Stimulated activated CD4-positive, alpha-beta T cell treated with anti-CD3 and anti-CD28 coated beads, Interleukin-15, amount 100 ng/mL, for 1 hour (primary cell): ENCODE measurements at places on chromosomes 4 and X.

GRCh38 chr4:25697516-25697915 is 41.9 kb downstream of the SLC34A2 start:
- no peak for DNase-seq

- DNase-seq: no peak
Observed at GRCh38 chrX:10169175-10169574, 12.4 kb downstream of the CLCN4 start.

- no peak for DNase-seq
Observed at GRCh38 chrX:103585411-103586313, at the start of gene TCEAL4. TSS of gene TCEAL4 (plus strand) at chrX:103585515. CDS start at chrX:103586676, 1,161 bp downstream.

DNA sequence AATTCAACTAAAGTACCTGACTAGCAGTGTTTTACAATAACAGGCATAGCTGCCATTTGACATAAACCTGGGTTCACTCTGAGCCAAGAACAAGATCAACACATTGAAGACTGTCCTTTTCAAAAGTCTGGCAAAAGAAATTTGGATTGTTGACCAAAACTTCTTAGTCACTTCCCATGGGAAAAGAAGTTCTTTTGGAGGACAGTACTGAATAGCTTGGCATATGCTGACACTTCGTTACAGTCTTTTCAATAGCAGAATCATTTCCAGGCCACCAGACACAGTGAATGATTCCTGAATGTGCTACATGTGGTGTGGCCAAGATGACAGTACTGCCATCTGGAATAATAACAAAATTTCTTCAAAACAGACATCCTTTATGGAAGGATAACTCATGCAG is 560.3 kb downstream of the GRID2 start:
- DNase-seq: no peak

DNA sequence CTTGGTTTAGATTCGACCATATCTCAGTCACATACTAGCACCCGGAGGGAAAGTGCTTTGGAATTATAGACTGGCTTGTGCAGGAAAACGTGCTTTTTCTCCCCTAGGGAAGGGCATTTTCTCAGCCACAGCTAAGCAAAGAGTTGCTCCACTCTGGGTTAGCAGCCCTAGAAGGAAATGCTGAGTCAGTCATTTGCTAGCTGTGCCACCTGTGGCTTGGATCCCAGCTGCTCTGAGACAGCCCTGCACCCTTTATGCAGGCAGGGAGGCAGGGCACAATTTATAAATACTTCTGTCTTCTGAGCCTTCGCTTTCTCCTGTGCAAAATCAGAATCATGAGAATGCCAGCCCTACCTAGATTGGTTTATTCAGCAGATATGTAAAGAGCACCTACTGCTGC is 1.3 kb upstream of the USP51 start:
- DNase-seq: no peak

- DNase-seq: no peak
Observed at GRCh38 chrX:20988118-20988517, 386.1 kb upstream of the CNKSR2 start.

GRCh38 chr4:55979562-55979961 is 30.8 kb downstream of the CEP135 start:
- DNase-seq: no peak

GRCh38 chr4:144363890-144364289 is 223.4 kb upstream of the GYPA start:
- no peak for DNase-seq

DNA sequence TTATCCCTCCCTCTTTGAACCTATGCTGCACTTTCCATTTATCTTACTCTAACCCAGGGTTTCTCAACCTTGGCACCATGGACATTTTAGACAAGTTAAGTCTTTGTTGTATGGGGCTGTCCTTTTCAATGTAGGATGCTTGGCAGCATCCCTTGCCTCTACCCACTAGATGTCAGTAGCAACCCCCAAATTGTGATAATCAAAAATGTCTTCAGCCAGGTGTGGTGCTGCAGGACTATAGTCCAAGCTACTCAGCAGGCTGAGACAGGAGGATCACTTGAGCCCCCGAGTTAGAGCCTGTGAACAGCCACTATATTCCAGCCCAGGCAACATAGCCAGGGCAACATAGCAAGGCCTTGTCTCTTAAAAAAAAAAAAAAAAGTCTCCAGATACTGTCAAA is 7.0 kb downstream of the LRCH2 start:
- no peak for DNase-seq

GRCh38 chr4:68683034-68683433 is 12.6 kb upstream of the UGT2B15 start:
- DNase-seq: no peak

DNA sequence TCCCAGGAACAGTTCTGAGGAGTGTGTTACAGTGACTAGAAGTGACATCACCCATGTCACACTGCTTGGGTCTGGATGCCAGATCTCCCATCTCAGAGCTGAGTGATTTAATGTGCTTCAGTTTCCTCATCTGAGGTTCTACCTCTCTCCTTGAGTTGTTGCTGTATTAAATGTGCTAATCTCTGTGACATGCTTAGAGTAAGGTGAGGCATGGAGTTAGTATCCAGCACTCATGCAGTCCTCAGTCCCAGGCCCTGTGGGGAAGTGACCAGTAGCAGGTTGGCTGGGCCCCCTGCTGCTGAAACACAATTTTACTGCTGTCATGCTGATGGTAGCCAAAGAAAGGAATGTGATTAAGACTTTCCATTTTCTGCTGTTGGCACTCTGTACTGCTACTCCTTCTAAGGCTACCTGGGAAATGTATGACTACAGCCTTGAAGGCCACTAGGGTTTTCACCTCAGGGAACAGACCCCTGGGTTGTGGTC is 639.6 kb downstream of the MID1IP1 start:
- no peak for DNase-seq

DNA sequence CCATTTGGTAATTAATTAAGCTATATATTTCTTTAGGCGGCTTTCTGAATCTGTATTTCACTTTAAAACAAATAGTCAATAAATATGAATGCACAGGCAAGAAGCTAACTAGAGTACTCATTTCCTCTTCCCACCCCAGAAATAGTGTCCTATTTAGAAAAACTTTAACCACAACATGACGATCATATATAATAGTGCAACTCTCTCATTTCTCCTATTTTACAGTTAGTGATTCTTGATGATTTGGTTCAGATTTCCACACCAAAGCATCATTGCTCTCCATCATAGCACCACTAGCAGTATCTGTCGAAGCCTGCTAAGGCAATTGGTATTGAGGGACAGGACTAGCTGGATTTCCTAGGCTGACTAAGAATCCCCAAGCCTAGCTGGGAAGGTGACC is 184.0 kb upstream of the GALNTL6 start:
- no peak for DNase-seq

GRCh38 chr4:80875642-80876041 is 154.9 kb upstream of the BMP3 start:
- no peak for DNase-seq

DNA sequence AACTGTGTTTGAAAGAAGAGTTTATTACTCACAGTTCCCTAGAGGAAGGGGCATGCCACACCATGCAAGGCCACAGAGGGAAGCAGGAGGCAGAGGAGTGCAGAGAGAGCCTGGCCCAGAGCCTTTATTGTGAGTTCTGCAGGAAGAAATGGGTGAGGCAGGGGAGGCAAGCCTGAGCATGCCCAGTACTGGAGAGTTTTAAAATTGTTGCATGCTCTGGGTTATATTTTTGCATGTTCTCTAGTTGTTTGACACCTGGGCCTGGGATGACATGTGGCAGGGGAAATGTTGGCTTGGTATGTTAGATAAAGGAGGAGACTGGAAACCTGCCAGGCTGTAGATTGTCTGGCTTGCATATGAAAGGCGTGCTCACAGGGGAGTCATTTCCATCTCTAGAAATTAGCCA is 19.7 kb upstream of the CRMP1 start:
- no peak for DNase-seq

GRCh38 chrX:100946299-100946927 is 17.7 kb upstream of the XKRX start:
- DNase-seq: no peak

DNA sequence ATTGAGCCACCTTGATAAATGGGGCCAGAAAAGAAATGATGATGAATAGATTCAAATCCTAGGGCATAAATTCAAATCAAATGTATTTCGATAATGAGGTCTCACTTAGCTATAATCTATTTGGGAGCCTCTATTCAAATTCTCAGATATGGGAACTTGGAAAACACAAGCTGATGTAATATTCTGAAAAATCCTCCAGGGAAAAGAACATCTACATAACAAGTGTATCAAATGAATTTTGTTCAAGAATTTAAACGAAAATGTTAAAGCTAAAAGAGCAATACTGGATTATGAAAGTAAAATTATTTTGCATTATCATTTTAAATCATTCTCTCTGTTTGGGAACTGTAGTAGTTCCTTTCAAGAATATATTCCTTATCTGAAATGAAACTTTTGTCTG is 38.9 kb upstream of the RAP1GDS1 start:
- DNase-seq: no peak

DNA sequence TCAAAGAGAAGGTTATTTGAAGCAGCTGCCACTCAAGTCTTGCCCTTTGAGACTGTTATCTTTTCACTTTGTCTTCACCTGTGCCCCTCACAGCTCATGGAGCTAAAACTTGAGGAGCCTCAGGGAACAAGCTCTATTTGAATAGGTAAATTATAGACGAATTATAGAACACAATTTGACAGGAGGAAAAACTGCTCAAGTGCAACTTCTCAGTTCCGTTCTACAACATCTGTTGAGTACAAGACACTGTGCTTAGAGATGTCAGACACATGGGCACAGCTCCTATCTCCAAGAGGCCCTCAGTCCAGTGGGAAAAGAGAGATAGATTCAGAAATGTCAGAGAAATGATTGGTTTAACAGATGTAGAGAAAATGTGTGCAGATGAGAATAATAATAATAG is 5.1 kb downstream of the PPP1R2C start:
- DNase-seq: no peak

- no peak for DNase-seq
Observed at GRCh38 chr4:141702472-141703182, 66.2 kb downstream of the IL15 start.

- DNase-seq: no peak
Observed at GRCh38 chrX:15483891-15484290, 9.2 kb downstream of the PIR start.

DNA sequence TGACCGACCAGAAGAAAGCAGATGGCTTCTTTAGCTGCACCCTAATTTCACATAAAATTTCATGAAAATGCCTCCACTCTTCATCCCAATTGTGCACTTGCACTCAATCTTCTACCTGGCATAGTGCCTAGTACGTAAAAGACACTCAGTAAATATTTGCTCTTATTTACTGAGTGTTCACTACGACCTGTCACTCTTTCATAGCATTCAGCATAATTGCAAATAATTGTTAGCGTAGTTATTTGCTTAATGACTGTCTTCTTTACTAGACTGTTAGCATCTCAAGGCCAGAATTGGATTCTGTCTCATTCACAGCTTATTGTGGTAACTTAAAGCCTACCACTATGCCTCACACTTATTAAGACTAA is 130.2 kb downstream of the ENOX2 start:
- DNase-seq: no peak

DNA sequence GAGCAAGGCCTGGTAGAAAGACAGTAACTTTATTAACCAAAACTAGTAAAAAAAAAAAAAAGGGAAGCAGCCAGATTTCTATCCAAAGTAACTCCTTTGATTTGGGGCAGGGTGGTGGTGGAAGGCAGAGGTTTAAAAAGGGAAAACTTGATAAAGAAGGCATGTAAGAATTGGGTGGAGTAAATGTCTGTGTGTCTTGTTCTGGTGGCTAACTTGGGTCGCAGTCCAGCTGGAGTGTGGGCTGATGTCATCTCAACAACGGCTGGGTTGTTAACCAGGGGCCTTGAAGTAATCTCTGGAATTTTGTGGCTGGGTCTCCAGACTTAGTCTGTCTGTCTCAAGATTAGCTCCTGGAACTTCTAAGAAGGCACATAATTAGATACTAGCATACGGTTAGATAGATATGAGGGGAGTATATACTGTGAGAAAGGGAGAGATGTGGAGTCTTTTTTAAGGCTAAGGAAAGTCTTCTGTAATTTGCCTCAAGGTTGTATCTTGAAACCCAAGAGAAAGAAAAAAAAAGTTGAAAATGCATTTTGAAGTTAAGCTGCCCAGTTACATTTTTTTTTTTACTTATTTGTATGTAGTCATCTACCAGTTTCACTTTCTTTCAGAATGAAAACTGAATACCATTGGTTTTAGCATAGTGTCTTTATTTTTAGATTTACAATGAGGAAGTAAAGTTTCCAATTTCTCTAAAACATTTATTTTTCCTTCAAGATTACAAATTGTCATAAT is 48.3 kb downstream of the MTHFD2L start:
- no peak for DNase-seq

GRCh38 chr4:105327956-105328355 is 145.9 kb downstream of the PPA2 start:
- no peak for DNase-seq

DNA sequence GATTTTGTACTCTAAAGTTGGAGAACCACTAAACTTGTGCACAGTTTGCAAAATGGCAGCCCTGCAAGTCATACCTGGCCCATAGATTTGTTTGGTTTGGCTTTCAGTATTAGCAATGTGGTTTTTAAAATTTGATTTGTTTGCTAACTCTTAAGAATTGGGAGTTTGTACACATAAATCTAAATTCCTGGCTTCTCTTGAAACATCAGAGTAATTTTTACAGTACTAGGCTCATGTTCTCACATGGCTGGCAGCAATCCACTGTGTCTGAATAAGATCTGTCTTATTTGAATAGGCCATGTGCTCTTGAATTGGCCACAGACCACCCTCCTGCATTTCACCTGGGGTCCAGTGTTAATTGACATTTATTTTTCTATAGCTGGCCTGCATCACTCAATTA is 21.3 kb downstream of the DIAPH2 start:
- no peak for DNase-seq

DNA sequence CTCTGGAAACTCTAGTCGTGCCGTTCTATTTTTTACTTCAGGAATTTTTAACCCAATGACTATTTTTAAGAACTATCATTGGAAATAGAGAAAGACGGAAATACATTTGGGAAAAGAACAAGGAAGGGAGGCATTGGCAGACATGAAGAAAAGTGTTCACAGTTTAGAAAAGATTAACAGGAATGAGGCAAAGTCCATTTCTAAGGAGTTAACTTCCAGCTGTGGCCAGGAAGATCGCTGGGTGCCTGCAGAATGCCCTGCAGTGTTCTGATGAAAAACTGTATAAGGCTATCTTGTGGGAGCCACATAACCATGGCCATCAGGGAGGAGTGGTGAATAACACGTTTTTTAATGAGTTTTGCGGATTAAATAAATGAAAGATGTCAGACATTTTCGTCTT is 150.6 kb upstream of the VCX3A start:
- no peak for DNase-seq

DNA sequence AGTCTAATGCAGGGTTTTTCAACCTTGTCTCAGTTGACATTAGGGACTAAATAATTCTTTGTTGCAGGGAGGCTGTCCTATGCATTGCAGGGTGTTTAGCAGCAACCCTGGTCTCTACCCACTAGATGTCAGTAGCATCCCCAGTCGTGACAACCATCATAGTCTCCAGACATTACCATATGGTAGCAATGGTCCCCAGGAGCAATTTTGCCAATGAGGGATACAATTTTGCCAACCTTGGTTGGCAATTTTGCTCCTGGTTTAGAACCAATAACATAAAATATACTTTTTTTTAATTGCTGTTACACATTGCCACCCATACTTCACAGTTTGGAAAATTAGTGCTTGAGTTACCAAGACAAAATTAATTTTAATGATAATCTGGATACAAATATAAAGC is 6.0 kb downstream of the EREG start:
- no peak for DNase-seq

GRCh38 chr4:83490876-83491450 is 6.1 kb upstream of the ABRAXAS1 start:
- no peak for DNase-seq
